ENCODE measurements at places on chromosomes 6 and 20.

DNA sequence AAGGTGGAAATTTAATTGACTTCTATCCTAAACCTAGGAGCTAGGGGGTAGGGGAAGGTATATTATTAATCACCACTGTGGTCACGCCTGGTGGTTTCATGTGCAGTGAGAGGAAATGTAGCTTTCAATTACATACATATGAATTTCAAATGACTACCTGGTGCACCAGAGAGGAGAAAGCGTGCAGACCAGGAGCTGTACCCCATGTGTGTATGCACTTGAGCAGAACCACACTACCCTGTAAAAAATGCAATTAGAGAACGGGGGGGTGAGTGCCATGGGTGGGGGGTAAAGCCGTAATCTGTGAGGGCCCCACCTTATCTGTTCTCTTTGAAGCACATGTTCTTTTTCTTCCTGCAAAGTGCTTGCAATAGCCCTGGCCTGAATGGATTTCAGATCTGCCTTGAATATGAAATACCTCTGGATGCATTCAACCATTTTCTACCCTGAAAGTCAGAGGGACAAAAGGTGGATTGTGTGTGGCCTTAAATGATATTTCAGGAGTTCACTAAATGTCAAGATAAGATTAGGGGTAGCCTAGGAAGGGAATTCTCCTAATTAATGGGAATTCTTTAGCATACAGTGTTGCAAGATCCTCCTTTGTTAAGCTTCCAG is 30.9 kb upstream of the EDN3 start:
- DNase-seq = no peak

DNA sequence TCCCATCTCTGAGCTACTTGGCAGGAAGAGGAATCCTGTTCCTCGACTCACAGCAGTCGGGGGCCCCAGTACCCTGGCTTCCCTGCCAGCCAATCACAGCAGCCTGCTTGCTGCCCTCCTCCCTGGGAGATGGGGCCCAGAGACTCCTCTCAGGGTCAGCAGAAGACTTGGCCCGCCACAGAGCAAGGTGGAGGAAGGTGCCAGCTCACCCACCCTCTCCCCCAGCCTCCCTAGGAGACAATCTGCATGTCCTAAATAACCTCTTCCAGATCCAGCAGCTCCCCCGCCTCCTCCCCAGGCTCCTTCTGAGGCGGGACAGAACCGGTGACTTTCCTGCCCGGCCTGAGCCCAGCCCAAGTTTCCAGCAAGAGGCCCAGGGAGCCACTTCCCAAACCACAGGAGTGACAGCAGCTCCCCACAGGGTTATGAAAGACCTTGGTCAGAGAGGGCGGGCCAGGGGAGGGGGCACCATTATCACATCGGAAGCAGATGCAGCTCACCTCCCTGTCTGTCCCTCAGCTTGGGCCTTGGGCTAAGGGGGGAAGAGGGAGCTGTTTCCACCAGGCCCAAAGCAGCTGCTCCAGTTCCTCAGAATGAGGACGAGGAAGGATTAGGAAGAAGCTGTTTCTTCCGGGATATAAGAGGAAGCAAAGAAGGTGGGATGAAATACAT is 2.3 kb downstream of the CCND3 start:
- peak; percentile 63 for DNase-seq

DNA sequence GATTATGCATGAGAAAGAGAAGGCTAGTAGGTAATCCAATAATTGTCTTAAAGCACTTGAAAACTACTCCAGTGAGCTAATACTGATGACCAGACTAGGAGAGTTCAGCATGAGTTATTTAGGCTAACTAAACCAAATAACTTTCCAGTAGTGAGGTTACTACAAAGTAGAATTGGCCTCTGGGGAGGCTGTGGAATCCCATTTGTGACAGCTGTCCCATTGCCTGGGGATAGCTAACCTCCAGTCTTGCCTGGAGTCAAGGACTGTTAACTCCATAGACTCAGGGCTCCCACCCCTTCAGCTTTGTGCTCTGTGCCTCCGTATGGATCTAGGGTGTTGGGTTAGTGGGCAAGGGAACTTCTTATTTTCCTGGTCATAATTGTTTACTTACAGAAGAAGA is 51.0 kb downstream of the KCNQ5 start:
- DNase-seq = no peak

GRCh38 chr20:42556575-42556974 is 633.1 kb downstream of the PTPRT start:
- DNase-seq = no peak

- no peak for DNase-seq
These were observed 27.4 kb downstream of the TRPC4AP start for GRCh38 chr20:35065181-35065580.

DNA sequence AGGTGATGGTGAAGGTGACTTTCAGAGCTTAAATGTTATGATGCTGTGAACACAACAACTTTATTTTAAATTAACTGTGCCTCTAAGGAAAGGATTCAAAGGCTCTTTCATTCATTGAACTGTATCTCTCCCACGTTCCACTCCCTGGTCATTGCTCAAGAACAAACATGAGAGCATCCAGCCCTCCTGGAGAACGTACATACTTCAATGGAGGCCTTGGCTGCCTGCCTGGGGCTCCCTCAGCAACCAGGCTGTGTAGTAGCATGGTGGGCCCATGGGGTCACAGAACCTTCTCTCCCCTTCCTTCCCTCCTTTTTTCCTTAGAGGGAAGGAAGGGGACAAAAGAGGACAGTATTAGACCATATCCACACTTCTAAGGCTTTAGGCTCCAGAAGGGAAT is 234.3 kb downstream of the CDC5L start:
- DNase-seq = no peak

- peak; percentile 32 for DNase-seq
These were observed 8.8 kb upstream of the PIM1 start for GRCh38 chr6:37160922-37161778.

DNA sequence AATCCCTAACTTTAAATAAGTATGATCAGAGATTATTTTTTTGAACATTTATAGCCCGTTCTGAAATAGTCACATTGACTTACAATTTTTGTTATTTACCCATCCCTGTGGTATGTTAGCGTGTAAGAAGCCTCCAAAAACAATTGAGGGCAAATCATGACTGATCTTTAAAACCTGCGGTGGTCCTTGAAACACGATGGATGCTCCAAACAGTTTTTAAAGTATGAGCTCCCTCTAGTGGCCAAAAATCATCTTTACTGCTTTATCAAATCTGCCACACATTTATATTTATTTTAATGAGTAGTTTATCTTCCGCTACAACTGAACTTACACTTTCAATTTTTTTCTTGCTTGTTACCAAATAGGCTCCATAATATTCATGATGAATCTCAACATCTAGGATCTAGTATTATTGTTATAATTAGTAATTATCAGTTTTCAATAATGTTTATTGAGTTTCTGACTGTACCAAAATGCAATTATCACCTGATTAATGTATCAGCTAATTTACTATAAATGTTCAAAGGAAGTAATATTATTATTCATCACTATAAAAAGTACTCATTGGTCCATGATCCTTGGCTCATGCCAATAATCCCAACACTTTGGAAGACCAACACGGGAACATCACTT is 52.2 kb downstream of the MARCKS start:
- DNase-seq = peak; percentile 80

DNA sequence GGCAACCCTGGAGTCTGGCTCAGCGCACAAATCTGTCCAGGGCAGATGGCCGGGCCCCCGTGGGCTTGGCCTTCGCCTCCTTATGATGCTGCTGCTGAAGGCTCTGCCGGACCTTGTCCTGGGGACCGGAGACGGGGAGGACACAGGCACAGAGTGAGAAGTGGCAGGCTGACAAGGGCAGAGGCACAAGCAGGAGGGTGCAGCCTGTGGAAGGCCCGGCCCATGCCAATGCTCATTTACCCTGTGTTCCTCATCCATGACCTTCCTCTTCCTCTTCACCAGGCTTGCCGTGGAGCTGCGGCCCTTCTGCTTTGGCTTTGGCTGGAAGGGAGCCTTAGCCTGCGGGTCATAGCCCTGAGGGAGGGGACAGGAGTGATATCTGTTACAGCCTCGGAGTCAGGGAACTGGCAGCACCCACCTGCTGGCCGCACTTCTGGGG is 2.4 kb downstream of the B3GALT4 start:
- no peak for DNase-seq

GRCh38 chr20:62141397-62142251 is 1.6 kb downstream of the PSMA7 start:
- DNase-seq = peak; percentile 59

DNA sequence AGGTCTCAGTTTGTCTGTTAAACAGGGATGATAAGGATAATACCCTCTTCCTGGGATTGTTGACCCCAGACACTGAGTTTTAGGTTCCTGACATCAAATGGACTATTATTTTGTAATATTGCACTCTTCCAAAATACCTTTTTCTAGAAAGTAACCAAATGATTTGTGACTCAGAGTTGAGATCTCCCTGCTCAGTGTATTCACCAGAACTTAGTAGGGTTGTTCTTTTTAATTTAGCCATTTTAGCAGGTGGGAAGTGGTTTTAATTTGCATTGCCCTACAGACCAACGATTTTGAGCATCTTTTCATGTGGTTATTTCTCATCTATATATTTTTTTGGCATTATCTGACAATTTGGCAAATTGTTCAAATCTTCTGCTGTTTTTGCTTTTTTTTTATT is 75.1 kb downstream of the TMEM242 start:
- no peak for DNase-seq

- DNase-seq = no peak
These were observed 8.1 kb downstream of the HLA-DQB1 start for GRCh38 chr6:32658268-32658897.

GRCh38 chr6:117174835-117175360 is 90.5 kb upstream of the VGLL2 start:
- no peak for DNase-seq

DNA sequence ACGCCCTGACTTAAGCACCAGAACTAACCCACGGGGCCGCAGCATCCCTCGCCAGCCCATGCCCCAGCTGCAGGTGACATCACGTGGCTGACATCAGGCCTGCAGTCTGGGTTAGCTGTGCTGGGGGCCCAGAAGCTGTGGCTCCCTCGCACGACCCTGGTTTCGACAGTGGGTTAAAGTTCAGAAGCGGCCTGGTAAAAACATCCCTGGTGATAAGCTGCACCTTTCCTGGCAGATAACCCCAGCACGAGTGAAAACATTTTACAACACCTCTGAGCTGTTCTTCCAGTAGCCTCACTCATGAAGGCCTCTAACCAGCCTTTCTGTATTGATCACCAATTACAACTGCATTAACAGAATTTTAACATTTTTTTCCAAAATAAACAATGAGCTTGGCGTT is 136.4 kb upstream of the RREB1 start:
- peak; percentile 57 for DNase-seq

- no peak for DNase-seq
These were observed 17.1 kb upstream of the MMP9 start for GRCh38 chr20:45991616-45992015.

- DNase-seq = peak; percentile 67
These were observed 655 bp downstream of the FAM184A start for GRCh38 chr6:119077643-119078375.

DNA sequence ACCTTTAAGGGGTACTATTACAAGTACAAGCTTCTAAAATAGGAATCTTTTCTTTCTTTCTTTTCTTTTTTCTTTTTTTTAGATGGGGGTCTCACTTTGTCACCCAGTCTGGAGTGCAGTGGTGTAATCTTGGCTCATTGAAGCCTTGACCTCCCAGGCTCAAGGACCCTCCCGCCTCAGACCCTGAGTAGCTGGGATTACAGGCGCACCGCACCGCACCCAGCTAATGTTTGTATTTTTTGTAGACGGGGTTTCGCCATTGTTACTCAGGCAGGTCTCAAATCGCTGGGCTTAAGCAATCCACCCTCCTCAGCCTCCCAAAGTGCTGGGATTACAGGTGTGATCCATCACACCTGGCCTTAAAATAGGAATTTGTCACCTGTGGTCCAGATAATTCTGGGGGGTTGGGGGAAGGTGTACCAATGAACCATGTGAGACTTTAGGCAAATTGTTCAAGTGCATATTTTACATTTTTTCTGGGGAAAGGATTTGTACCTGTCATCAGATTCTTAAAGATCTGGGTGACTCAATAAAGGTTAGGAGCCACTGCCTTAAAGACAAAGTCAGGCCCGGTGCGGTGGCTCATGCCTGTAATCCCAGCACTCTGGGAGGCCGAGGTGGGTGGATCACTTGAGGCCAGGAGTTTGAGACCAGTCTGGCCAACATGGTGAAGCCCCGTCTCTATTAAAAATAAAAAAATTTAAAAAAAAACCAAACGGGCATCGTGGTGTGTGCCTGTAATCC is 19.7 kb upstream of the SYNJ2 start:
- no peak for DNase-seq

DNA sequence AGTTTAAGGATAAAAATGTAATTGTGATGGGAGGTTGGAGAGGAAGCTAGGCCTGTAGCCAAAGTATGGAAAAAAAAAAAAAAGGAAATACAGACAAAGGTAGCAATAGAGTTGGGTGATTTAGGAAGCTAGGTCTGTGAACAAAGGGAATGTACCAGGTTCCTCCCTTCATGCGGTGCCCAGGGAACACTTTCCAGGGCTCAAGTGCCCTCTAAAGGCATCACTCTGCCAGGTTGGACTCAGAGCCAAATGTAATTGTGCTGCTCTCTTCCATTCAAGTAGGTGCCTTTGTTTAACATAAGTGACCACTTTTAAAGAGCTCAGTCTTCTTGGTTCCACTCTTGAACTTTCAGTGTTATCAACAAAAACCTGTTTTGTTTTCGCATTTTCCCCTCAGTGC is 159.7 kb upstream of the AHI1 start:
- no peak for DNase-seq

- DNase-seq = no peak
These were observed 86.7 kb downstream of the TRERF1 start for GRCh38 chr6:42365021-42365420.

GRCh38 chr6:43377710-43378229 is 8.3 kb upstream of the ZNF318 start:
- DNase-seq = no peak

- peak; percentile 51 for DNase-seq
These were observed 2.0 kb upstream of the NPEPL1 start for GRCh38 chr20:58690396-58691135.

GRCh38 chr20:1353956-1354355 is 25.0 kb upstream of the SDCBP2 start:
- no peak for DNase-seq

GRCh38 chr6:155399062-155399744 is 56.4 kb downstream of the NOX3 start:
- DNase-seq = peak; percentile 32

- DNase-seq = no peak
These were observed 248.0 kb downstream of the PHF3 start for GRCh38 chr6:63883597-63883996.
